ENCODE measurements at places on chromosomes 2 and 18. TPM values are rescaled to one million over a fixed set of nuclear protein-coding genes. Genes with fewer than 3 reads are reported as not detected.

Gene DSG2
- total RNA-seq: 93.5 TPM

Gene LRRC30
- total RNA-seq: not detected

Gene CNDP1
- total RNA-seq: not detected

Gene CREG2
- 3.9 TPM for total RNA-seq

Gene TMBIM1
- total RNA-seq: 422 TPM

Gene MAP3K2
- total RNA-seq: 26.9 TPM

All from airway epithelial cell (primary cell).